ENCODE measurements at places on chromosomes 2 and 18.

DNA sequence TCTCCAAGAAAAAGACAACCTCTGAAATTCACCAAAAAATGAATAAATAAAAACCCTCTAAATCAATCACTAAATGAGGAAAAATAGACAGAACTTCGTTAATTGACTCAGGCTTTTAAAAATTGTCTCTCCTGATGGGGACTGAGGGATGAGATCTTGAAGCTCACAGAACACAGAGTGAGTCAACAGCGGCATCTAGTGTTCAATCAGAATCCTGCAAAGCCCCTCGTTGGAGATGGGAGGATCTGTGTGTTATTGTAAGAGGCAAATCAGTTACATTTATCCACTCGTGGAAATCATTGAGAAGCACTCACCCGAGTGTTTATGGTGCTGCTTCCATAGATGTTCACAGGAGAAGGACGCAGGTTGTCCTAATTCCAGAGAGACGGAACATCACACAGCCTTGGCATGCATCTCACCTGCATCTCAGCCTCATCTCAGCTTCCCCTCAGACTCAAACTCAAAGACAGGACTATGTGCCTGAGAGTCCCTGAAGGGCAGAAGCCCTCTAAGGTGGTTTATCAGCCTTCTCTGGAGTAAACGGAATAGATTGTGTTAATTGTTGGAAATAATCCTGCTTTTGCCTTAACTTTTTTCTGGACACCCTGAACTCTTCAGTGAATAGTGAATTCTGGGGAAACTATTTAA, 82.0 kb downstream of the MREG start:
- peak; percentile 81 for DNase-seq

- no peak for DNase-seq
These were observed 168.2 kb upstream of the ALPP start for GRCh38 chr2:232210306-232210705.

DNA sequence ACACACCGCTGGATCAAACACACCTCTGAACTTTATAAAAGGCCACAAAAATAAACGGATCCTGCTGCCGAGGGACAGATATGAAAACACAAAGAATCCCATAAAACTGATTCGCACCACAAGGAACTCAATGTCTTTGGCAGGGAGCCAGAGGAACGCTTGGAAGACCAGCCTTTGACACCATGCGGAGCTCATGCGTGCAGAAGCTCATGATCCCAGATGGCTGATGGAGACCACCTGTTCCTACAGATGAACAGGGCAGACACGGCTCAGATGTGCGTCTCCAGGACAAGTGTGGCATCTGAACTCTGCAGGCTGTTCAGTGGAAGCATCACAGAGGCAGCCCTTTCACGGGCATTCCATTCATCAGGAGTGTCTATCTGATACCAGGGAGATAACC, 24.9 kb downstream of the COPS9 start:
- DNase-seq = peak; percentile 12

DNA sequence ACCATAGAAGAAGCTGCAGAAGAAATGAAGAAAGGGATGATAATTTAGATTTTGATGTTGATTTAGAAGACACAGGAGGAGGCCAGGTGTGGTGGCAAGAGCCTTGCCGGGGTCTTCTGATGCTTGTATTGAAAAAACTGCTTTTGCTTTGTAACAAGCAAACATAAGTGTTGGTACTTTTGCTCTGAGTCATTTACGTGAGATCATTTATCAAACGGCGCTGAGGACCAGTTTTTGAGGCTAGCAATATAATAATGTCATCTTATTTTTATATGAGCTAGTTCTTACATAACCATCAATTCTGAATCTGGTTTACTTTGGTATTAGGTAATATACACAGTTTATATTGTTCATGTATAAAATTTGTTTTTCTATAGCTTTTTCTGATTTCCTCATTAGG, 30.6 kb downstream of the SPTBN1 start:
- DNase-seq = no peak

GRCh38 chr18:36078751-36079529, 11.6 kb upstream of the RPRD1A start:
- peak; percentile 28 for DNase-seq

DNA sequence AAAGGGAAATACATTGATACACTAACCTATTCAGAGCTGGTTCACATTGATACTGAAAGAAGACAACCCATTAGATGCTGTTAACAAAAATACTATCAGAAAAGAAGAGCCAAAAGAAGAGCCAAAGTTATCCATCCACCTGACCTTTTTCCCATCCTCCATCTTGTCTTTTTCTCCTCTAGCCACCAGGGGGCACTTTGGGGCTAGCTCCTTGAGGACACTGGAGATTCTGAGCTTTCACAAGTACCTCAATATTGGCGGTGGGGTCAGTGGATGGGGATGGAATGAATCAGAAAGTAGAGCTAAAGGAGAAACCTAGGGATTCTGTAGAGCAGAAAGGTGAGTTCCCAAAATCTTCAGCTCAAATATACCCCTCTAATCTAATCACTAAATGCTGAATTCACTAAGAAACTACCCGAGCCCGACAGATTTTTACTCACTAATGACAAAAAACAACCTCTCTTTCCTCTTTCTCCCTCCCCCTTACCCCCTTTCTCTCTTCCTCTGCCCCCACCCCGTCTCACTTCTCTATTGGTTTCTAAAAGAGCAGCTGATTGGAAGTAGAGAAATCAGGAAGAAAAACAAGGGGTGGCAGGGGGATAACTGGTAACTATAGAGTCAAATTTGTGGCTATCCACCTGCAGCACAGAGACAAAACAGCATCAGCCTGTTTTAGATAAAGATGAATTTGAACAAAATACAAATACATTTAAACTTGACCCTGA, 203.3 kb downstream of the TCF4 start:
- peak; percentile 59 for DNase-seq

- peak; percentile 16 for DNase-seq
These were observed 476 bp downstream of the STRN start for GRCh38 chr2:36965751-36966369.

DNA sequence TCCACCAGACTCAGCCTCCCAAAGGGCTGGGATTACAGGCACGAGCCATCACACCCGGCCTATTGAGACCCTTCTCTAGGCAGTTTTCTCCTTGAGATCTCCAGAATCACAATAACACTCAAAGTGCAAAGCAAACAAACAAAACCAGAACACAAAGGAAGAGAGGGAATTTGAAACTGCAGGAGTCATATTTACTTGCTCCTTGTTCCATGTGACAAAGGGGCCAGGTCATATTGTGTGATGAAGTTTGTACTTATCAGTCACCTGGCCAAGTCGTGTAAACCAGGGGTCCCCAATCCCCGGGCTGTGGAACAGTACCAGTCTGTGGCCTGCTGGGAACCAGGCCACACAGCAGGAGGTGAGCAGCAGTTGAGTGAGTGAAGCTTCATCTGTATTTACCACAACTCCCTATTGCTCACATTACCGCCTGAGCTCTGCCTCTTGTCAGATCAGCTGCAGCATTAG, 26.5 kb downstream of the SCYGR8 start:
- DNase-seq = no peak

DNA sequence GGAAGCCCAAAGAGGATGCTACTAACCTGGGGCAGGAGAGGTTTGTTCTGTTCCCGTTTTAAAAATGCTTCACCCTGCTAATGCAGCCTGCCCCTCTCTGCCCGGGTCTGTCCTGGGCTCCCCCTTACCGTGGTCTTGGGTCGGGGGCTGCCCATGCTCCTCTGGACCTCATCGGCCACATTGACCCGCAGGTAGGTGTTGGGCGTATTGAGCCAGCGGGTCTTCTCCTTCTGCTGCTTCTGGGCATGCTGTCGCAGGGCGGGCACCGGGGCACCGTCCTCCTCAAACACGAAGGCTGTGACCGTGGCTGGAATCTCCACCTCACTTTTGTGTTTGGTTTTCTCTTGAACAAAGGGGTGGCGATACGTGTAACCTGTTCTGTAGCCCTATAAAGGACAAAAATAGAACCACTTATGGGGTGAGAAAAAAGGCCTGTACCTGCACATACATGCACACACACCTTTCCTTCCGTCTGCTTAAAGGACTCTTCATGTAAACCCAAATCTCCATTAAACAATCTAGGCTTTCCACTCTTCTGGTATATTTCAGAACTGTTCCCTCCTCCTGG, 89.3 kb downstream of the ADD2 start:
- DNase-seq = no peak

GRCh38 chr18:3029215-3029952, 16.4 kb upstream of the LPIN2 start:
- peak; percentile 65 for DNase-seq

DNA sequence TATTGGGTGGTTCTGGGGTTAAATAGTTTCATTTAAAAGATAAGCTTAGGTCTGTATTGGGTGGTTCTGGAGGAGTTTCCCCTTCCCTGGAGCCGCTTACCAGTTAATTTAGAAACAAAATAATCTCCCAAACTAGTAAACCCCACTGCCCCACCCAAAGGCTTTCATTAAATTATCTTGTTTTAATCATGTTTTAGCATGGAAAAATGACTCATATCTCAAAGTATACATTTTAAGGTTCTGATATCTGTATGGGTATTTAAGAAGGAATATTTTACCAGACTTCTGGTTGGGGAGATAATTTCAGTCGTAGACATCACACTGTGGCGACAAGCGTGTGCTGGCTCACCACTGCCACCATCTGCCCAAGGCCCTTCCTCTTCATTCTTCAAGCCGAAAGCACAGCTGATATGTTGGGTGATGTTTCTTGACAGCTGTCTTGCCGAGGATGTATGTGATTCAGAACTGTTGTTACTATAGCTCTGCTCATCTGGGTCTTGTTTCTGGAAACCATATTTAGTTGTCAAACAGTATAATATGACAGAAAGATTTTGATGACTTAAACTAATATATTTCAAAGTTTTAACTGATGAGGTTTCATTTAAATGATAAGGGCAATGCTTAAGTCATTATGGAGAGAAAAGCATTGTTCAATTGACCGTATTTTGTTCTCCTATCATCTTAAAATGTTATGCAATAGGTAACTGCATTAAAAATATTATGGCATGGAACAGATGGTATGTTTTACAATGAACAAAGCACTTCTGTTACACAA, 5.1 kb downstream of the FIGLA start:
- peak; percentile 12 for DNase-seq

- DNase-seq = no peak
These were observed 200.6 kb downstream of the WDR7 start for GRCh38 chr18:56851774-56852173.

GRCh38 chr2:188381614-188382013, 89.9 kb downstream of the GULP1 start:
- DNase-seq = peak; percentile 64

GRCh38 chr2:68362069-68362468, 3.0 kb upstream of the PLEK start:
- peak; percentile 36 for DNase-seq

DNA sequence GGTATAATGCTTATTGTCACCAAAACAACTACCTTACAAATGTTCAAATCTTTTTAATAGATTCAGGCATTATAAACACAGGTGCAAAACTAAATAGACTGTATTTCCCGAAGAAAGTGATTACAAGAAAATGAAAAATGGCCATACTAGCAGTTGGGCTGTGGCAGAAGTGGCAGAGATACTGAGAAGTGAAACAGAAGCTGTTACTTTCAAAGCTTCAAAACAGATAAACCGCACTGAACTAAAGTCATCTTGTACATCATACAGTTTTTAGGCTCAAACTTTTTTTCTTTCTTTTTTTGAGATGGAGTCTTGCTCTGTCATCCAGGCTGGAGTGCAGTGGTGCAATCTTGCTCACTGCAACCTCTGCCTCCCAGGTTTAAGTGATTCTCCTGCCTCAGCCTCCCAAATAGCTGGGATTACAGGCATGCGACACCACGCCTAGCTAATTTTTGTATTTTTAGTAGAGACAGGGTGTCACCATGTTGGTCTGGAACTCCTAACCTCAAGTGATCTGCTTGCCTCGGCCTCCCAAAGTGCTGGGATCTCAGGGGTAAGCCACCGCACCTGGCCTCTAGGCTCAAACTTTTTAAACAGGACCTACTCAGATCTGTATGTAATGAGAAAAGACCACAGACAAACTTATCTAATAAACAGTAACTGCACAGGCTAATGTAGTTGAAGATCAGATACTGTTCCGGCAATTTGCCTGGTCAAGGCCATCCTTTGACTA, 77.9 kb upstream of the SATB2 start:
- DNase-seq = no peak

DNA sequence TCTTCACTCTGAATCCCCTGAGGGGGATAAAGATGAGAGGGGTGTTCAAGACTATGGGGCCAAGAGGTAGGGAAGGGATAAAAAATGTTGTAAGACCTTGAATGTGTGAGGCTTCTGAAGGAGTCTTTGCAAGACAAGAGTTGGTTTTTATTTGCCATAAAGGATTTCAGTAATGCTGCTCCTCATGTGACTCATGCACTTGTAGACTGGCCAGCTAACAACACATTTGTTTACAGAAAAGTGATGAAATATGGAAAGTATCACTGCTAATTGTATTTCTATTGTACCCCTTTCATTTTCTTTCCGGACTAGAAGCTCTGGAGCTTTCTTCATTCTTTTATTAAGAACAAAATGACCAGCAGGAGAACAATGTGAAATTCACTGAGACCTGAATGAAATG, 782.1 kb downstream of the EPHA4 start:
- DNase-seq = peak; percentile 48

- DNase-seq = peak; percentile 43
These were observed 86.0 kb upstream of the TWIST2 start for GRCh38 chr2:238761868-238762267.

- peak; percentile 43 for DNase-seq
These were observed 795.2 kb upstream of the ID2 start for GRCh38 chr2:7886666-7887065.

GRCh38 chr2:132953771-132954170, 283.8 kb upstream of the LYPD1 start:
- no peak for DNase-seq

- peak; percentile 69 for DNase-seq
These were observed 49.5 kb downstream of the PTPRM start for GRCh38 chr18:7616661-7617060.

- no peak for DNase-seq
These were observed 114.5 kb downstream of the RNF144A start for GRCh38 chr2:7031547-7032245.
